Airway epithelial cell (primary cell): ENCODE measurements at places on chromosomes 7 and 10. TPM values are rescaled to one million over a fixed set of nuclear protein-coding genes. Genes with fewer than 3 reads are reported as not detected.

Gene EZH2
- 10.3 and 11.7 TPM in 2 replicates for total RNA-seq

Gene C10orf143
- total RNA-seq = 0.60 and 0.71 TPM in 2 replicates

Gene NUTM2B
- total RNA-seq = 0.78 and 0.88 TPM in 2 replicates

Gene NODAL
- 0.28 TPM in 1 of 2 replicates, not detected in the other for total RNA-seq

Gene SFRP5
- total RNA-seq = not detected in 2 replicates

Gene AKR1D1
- not detected in 2 replicates for total RNA-seq

Gene GRM8
- under 0.01 TPM in 1 of 2 replicates, not detected in the other for total RNA-seq

Gene NKX1-2
- total RNA-seq = 3.3 and 4.0 TPM in 2 replicates

Gene UCN3
- not detected in 2 replicates for total RNA-seq

Gene CACUL1
- 23.9 and 26.8 TPM in 2 replicates for total RNA-seq

Gene CDHR1
- total RNA-seq = 1.5 and 3.9 TPM in 2 replicates

Gene ADAM22
- 0.05 and 0.07 TPM in 2 replicates for total RNA-seq

Gene RHEB
- total RNA-seq = 65.0 and 71.4 TPM in 2 replicates

Gene PIK3CG
- total RNA-seq = not detected in 2 replicates

Gene GNGT1
- not detected in 2 replicates for total RNA-seq

Gene SNX8
- total RNA-seq = 9.3 and 32.9 TPM in 2 replicates

Gene NCF1
- 2.1 and 2.7 TPM in 2 replicates for total RNA-seq

Gene TWIST1
- total RNA-seq = 2.6 and 5.3 TPM in 2 replicates

Gene C7orf33
- not detected in 2 replicates for total RNA-seq

Gene TMEM225B
- not detected in 2 replicates for total RNA-seq

Gene KLHDC10
- total RNA-seq = 8.4 and 18.4 TPM in 2 replicates

Gene CDNF
- total RNA-seq = 0.21 TPM in 1 of 2 replicates, not detected in the other

Gene PIP
- not detected in 2 replicates for total RNA-seq

Gene CCL24
- not detected in 2 replicates for total RNA-seq

Gene OR13A1
- not detected in 2 replicates for total RNA-seq

Gene SEMA3D
- total RNA-seq = 0.05 and 0.49 TPM in 2 replicates

Gene HMX2
- not detected in 2 replicates for total RNA-seq

Gene LLCFC1
- not detected in 2 replicates for total RNA-seq

Gene CYP3A4
- 0.14 TPM in 1 of 2 replicates, not detected in the other for total RNA-seq

Gene SCD
- 792 and 1,012 TPM in 2 replicates for total RNA-seq

Gene PTPRZ1
- total RNA-seq = 14.7 and 22.5 TPM in 2 replicates

Gene PGAM1
- total RNA-seq = 946 and 1,057 TPM in 2 replicates

Gene GIMAP5
- total RNA-seq = not detected in 2 replicates

Gene AGBL3
- 0.56 and 3.0 TPM in 2 replicates for total RNA-seq

Gene NME8
- 0.07 TPM in 1 of 2 replicates, not detected in the other for total RNA-seq

Gene H2BK1
- total RNA-seq = not detected in 2 replicates

Gene IKZF5
- 1.4 and 3.2 TPM in 2 replicates for total RNA-seq

Gene ZNF425
- 2.1 and 2.8 TPM in 2 replicates for total RNA-seq

Gene NOLC1
- total RNA-seq = 105 and 141 TPM in 2 replicates

Gene TPK1
- total RNA-seq = 0.74 and 1.1 TPM in 2 replicates

Gene GCK
- 0.28 TPM in 1 of 2 replicates, not detected in the other for total RNA-seq

Gene MGAM2
- total RNA-seq = not detected in 2 replicates

Gene PTPRE
- total RNA-seq = 11.1 and 20.5 TPM in 2 replicates

Gene ATOH7
- not detected in 2 replicates for total RNA-seq

Gene OR2A1
- total RNA-seq = not detected in 2 replicates

Gene MALRD1
- total RNA-seq = not detected in 2 replicates

Gene MYH16
- 0.35 and 1.2 TPM in 2 replicates for total RNA-seq
